ENCODE measurements at places on chromosomes 4 and X. TPM values are rescaled to one million over a fixed set of nuclear protein-coding genes. Genes with fewer than 3 reads are reported as not detected.

Gene WAS
- 162 TPM for total RNA-seq

Gene GABRE
- total RNA-seq = not detected

Gene PAK3
- 0.20 TPM for total RNA-seq

Gene HPGD
- total RNA-seq = 13.8 TPM

Gene IL2
- total RNA-seq = 4.6 TPM

Gene ABCE1
- 91.3 TPM for total RNA-seq

Gene PRKX
- 119 TPM for total RNA-seq

Gene CYLC1
- total RNA-seq = not detected

Gene GSX2
- total RNA-seq = not detected

Gene NPY1R
- total RNA-seq = not detected

Gene DRP2
- total RNA-seq = 0.69 TPM

Gene FAT4
- total RNA-seq = not detected

Gene CXXC4
- not detected for total RNA-seq

Gene UCP1
- total RNA-seq = not detected

Gene SHROOM2
- not detected for total RNA-seq

Gene RTL9
- total RNA-seq = not detected

Gene CSAG1
- not detected for total RNA-seq

Gene PRMT9
- 10.1 TPM for total RNA-seq

Gene TET2
- 30.2 TPM for total RNA-seq

Gene ITGB1BP2
- 5.3 TPM for total RNA-seq

Gene FAM47A
- total RNA-seq = not detected

Gene CT47B1
- not detected for total RNA-seq

Gene CSAG3
- total RNA-seq = 7.4 TPM

Gene HELT
- not detected for total RNA-seq

Gene PRR32
- total RNA-seq = not detected

Gene NWD2
- not detected for total RNA-seq

Gene DDIT4L
- 2.4 TPM for total RNA-seq

Gene HTN1
- total RNA-seq = not detected

Gene FABP2
- total RNA-seq = not detected

Gene TENM3
- not detected for total RNA-seq

Gene GPC4
- total RNA-seq = not detected

Gene SFRP2
- not detected for total RNA-seq

Gene CXCL8
- total RNA-seq = 9.1 TPM

All from T-helper 1 cell treated with Interleukin-12 subunit alpha and Interleukin-12 subunit beta and Interleukin-4 antibody, amounts not matched to agents 30 ng/mL and 1 ng/mL, for 36 hours (primary cell).